ENCODE measurements at places on chromosomes 3 and 15.

DNA sequence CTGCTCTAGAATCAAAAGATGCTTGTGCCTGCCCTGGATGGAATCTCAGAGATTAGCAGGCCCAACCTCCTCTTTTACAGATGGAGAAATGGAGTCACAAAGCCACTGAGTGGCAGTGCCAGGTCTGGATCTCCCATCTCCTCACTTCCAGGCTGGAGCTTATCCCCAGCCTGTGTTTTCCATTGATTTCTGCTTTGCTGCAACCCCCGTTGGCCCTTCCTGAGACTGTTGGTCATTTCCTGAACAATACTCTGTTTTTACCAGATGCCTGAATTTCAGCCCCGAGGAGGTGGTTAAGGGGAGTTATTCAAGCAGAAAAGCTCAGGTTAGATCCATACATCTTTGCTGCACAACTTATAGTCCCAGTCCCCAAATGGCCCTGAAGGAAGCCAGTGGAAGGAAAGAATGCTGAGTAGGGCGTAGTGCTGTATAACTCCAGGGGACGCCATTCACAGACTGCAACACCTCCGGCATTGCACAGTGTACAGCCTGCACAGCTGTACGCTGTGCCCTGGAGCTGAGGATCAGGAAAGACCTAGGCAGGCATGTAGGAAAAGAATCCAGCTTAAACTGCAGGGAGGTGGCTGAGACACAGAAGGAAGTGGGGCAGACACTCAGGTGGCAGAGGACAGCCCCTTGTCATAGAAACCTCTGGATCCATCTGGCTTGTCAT lies 77.5 kb downstream of the RPLP1 start:
- no peak for DNase-seq

DNA sequence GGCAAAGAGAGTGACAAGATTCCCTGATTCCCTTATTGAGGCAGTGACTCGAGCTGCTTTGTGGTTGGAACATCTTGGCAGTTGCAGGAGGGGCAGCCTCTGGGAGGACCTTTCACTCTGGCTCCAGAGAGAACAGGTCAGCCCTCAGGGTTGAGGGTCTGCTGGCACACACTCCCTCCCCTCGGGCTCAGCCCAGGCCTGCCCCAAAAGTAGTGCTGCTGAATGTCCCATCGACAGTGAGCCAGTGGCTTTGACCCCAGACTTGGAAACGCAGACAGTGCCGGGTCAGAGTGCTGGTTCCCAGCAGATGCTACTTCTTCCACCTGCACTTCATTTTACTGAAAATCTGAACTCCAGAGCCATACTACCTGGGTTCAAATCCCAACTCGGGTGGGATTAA lies 25.6 kb upstream of the ATP2B2 start:
- no peak for DNase-seq

DNA sequence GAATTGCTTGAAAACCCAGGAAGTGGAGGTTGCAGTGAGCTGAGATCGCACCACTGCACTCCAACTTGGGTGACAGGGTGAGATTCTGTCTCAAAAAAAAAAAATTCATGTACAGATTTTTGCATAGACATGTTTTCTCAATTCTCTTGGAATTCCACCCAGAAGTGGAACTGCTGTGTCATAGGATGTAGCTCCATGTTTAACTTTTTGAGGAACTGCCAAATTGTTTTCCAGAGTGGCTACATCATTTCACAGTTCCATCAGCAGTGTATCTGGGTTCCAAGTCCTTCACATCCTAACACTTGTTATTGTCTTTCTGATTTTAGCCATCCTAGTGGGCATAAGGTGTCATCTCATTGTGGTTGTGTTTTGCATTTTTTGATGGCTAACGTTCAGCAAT lies 9.9 kb downstream of the CAPN7 start:
- no peak for DNase-seq

- DNase-seq, result no peak
These were observed 192.5 kb downstream of the RSL24D1 start for GRCh38 chr15:55003965-55004873.

- no peak for DNase-seq
These were observed 102.4 kb upstream of the TUSC7 start for GRCh38 chr3:116607205-116607604.

GRCh38 chr3:43736558-43737440 lies 46.1 kb downstream of the ABHD5 start:
- no peak for DNase-seq

DNA sequence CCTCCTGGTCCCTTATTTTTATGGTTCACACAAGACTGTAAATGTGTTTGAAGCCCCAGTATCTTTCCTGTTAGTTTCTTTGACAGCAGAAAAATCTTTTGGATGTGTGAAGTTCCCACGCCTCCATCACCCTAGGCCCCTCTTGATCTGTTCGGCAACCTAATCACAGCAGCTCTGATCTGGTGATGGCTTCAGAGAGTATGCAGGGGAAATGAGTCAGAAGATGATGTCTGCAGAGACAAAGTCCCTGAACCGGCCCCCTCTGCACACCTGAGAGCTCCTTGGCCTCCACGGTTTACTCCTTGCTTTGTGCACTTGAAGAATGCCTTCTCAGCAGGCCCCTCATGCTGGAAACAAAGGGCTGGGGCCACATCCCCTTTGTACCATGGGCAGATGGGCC lies 63.5 kb downstream of the CLDN11 start:
- DNase-seq, result no peak

DNA sequence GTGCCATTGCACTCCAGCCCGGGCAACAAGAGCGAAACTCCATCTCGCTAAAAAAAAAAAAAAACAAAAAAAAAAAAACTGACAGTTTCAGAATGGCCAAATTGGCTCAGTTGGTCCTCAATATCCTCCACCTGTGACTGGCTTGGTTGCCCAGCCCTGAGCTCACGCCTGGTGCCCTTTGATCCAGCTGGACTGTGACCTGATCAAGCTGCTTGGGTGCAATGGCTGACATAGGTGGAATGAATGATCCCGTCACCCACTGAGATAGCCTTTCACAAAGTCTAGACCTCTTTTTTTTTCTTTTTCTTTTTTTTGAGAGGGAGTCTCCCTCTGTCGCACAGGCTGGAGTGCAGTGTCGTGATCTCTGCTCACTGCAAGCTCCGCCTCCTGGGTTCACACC lies 254.6 kb downstream of the FOXP1 start:
- DNase-seq, result no peak

GRCh38 chr15:96046620-96047240 lies 283.8 kb upstream of the NR2F2 start:
- DNase-seq, result no peak

GRCh38 chr3:95460274-95460673 lies 1354.1 kb upstream of the EPHA6 start:
- no peak for DNase-seq

DNA sequence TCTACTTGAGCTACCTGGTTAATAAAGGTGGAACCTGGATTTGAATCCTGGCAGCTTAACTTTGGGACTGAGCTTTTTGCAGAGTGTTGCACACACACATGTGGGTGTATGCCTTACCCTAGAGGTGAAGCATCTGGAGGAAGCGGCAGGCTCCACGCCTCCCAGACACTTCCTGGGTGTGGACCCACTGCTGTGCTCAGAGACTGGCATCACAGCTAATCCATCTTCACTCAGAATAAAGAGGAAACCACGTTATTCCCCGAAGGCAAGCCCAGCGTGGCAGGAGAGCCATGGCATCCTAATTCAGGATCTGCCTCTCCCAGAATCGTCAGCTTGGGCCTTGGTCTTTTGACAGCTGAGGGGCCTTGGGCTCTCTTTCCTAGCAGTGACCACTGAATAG lies 25.5 kb downstream of the CCDC13 start:
- DNase-seq, result no peak

- no peak for DNase-seq
These were observed 16.0 kb downstream of the DZIP1L start for GRCh38 chr3:138099417-138099816.

GRCh38 chr3:100209948-100210771 lies 50.6 kb upstream of the TBC1D23 start:
- DNase-seq, result no peak

DNA sequence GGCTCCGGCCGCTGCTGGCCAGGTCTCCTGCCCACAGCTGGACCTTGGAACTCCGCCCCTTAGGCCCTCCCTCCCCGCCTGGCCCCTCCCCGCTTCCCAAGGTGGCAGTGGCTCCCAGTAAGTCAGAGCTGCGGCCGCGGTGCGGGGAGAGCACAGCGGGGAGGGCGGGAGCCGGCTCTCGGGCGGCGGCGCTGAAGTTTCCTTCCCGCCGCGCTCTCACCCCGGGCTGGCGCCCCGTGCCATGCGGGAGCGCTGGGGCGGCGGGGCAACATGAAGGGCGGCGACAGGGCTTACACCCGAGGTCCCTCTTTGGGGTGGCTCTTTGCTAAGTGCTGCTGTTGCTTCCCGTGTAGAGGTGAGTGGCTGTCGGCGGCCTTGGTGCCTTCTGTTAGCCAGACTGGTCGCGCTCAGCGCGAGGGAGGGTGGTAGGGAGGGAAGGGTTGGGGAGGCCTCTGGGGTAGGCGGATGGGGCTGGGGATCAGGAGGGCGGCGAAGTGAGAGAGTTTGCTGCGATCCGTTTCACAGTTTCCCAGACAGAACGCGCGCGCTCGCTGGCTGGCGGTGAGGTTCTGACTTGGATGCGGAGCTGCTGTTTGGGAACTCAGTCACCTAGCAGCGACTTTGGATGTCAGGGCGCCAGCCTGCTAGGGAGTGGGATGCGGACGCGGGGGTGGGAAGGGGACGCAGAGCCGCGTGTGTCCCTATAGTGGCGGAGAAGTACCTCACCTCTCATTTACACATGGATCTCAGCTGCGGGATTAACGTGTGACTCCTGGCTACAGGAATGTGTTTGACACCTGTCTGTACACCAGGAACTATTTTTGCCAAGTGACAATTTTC lies 145.5 kb upstream of the UMPS start:
- peak; percentile 69 for DNase-seq

- no peak for DNase-seq
These were observed 708 bp upstream of the PTPN23 start for GRCh38 chr3:47380026-47380600.

- no peak for DNase-seq
These were observed 782.0 kb downstream of the MCTP2 start for GRCh38 chr15:95013381-95013780.

GRCh38 chr3:11203961-11204360 lies 49.7 kb downstream of the HRH1 start:
- DNase-seq, result no peak

DNA sequence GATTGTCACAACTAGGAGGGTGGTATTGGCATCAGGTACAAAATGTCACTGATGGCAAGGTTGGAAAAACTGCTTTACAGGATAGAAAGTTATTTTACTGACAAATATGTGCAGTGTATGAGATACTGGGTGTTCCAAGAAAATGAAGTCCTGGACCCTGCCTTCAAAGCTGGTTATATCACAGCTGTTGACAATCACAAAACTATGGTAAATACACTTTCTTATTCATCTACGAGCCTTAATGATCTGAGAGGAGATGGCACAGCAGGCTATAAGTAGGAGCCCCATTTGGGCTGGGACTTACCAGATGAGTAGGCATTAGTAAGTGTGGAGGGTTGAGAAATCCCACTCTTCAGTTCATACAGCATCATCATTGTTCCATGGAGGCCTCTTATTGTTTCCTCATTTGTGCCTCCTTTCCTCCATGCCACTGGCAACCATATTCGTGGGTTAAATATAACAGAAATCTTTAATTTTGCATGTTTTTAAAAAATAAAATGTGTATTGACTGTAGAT lies 66.9 kb downstream of the CMTM8 start:
- DNase-seq, result no peak

- no peak for DNase-seq
These were observed 289.5 kb downstream of the NEK10 start for GRCh38 chr3:27079427-27080257.

DNA sequence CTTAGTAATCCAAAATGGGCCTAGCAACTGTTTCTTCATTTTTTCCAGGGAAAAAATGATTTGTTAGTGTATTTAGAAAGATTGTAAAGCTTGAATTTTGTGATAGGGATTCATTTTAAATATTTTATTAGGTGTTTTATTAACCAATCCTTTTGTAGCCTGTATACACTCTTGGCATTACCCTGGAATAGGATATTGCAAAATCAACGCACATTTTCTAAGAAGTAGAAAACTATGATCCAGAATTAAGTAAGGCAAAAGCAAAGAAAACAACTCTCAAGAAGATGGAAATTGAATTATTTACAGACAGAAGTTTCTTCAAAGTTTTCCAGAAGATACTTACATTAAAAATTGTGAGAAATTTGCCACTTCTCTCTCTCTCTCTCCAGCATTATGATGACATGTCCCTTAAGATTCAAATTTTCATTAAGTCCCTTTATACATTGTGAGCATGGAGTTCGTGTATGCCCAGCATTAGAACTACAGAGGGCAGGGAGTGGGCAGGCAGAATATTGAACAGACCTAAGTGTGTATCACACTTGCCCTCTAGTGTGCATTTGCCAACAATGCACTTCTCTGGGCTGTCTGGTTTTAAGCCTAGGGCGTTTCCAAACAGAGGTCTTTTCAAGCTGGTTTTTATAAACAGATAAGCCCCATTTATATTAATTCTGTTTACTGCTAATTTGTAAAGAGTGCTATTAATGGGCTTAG lies 28.5 kb upstream of the CMSS1 start:
- DNase-seq, result peak; percentile 13

- no peak for DNase-seq
These were observed 128.0 kb upstream of the MRPL3 start for GRCh38 chr3:131630807-131631206.

DNA sequence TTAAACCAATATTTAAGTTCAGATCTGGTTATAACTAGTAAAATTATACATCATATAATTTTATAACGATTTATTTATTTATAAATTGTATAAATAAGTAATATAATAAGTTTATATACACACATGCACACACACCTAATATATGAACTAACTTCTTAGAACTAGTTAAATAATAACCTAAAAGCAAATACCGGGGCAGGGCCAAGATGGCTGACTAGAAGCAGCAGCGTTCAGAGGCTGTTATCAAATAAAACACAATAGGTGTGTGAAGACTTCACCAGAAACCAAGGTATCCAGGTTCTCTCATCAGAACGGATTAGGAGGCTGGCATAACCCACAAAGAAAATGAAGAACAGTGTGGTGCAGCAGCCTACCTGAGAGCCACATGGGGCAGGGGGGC lies 653.6 kb upstream of the CBLB start:
- no peak for DNase-seq

GRCh38 chr3:112115161-112115739 lies 17.8 kb downstream of the GCSAM start:
- no peak for DNase-seq

DNA sequence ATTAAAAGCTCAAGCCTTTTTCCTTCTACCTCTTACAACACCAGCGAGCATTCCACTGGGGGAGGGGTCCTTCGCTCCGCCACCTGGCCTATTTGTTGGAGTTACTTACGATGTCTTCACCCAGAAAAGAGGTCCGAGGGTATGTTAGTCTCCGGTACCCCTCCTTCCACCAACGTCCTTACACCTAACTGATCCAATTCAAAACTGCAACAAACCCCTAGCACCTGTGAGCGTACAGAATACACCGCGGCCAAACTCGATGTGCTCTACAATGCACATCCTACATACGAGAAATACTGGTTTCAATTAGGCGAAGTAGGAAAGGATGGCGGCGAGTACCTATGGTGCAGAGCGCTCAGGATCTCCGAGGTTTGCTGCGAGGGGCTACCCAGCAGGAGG lies 944 bp downstream of the SLITRK3 start:
- no peak for DNase-seq
